ENCODE measurements at places on chromosomes 4 and X.

GRCh38 chrX:39377157-39377556, 575.9 kb downstream of the MID1IP1 start:
- no peak for DNase-seq

DNA sequence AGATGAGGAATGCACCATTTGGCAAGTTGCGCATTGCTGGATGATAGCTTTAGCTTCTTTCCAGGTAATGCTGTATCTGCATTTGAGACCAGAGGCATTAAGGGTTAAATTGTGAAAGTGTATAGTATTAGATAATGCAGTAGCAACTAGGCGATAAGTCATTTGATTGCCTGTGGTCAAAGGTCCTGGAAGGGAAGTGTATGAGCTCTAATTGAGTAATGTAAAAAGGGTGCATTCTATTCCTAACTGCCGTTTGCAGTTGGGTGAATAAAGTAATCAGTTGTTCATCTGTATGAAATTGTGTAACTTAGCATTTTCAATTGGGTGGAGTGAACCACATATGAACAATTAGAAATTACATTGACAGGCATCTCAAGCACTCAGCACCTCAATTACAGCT, 54.5 kb upstream of the WDR1 start:
- peak; percentile 27 for DNase-seq

DNA sequence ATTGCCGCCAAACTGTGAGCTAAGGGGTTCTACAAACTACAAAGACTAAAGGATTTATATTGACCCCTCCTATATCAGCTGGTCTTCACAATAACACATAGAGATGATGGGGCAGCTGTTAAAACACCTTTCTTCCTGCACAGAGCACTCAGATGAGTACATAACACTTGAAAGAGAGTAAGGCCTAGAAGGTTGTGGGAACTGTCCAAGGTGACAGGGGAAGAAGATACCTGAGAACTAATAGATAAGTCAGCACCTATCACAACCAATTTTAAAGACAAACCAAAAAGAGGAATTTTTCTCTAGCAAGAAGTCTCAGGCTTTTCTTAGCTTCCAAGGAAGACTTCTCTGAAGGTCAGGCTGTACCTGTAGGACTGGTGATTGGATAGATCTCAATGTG, 19.1 kb upstream of the CXCL6 start:
- DNase-seq, result no peak

- no peak for DNase-seq
Measured at GRCh38 chr4:148573296-148573695, 131.1 kb upstream of the NR3C2 start.

DNA sequence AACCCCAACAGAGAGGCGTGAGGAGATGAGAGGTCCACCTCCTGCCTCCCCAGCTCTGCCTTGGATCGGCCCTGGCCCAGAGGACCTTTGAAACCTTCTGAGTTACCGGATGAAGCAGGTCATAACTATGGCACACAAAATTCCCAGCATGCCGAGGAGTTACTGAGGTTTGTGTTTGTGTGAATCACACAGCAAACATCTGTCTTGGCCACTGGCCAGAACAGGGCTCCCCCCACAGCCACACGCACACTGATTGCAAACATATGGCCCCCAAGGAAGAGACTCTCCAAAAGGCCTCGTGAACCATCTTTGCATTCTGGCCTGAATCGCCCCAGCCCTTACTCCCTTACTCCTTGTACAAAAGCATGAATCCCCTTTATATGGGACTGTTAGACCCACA, 18.9 kb downstream of the RPS4X start:
- DNase-seq, result no peak

GRCh38 chr4:91064157-91064853, 937.1 kb downstream of the CCSER1 start:
- peak; percentile 6 for DNase-seq

GRCh38 chr4:83342476-83342875, 7.8 kb upstream of the HPSE start:
- DNase-seq, result peak; percentile 19

GRCh38 chrX:55253528-55253927, 11.2 kb downstream of the PAGE3 start:
- no peak for DNase-seq

- DNase-seq, result no peak
Measured at GRCh38 chr4:173436149-173436579, 37.2 kb upstream of the SCRG1 start.

DNA sequence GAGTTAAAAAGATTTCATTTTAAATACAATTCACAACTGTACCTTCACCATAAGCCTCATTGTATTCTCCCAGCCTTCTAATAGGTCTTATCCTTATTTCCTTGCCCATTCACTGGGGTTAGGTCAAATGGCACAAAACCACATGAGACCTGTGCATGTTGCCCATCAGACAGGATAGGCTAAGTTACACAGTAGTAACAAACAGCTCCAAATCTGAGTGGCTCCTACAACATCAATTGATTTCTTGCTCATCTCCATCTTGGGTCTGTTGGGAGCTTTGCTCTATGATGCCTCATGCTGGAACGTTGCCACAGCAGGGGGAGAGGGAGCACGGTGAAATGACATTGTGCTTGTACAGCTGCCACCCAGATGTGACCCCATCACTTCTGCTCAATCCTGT, 70.6 kb downstream of the DHX15 start:
- no peak for DNase-seq

- DNase-seq, result no peak
Measured at GRCh38 chr4:69025191-69025998, 70.9 kb upstream of the UGT2B7 start.

DNA sequence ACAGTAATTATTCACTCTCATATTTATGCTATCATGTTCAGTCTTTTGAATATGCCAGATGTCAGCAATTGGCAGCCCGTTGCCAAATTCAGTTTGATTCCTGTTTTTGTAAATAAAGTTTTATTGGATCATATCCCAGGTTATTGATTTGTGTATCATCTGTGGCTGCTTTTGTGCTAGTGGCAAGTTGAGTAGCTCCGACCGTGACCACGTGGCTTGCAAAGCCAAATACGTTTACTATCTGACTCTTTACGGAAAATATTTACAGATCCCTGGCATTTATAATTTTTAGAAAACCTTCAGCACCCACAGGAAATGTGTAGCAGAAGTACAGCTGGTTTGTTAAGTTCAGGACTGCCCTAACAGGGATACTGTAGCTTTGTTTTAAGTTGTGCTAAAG, 67.4 kb downstream of the VCX2 start:
- DNase-seq, result no peak

GRCh38 chr4:42570221-42570620, 86.7 kb downstream of the ATP8A1 start:
- no peak for DNase-seq

DNA sequence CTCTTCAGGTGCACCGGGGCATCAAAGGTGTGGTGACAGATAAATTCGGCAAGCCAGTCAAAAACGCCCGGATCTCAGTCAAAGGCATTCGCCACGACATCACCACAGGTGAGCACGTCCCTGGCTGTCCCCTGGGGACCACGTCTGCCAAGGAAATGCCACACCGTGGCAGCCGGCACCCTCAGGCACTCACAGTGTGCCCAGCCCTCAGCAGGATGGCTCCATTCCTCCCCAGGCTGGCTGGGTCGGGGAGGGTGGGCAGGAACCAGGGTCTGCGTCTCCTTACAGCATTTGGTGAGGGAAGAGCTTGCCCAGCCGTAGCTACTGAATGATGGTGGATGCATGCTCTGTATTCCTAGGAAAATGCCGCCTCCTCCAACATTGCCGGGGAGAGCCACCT, 25.9 kb downstream of the CPZ start:
- DNase-seq, result no peak

GRCh38 chr4:81509191-81509590, 37.5 kb upstream of the RASGEF1B start:
- peak; percentile 86 for DNase-seq

DNA sequence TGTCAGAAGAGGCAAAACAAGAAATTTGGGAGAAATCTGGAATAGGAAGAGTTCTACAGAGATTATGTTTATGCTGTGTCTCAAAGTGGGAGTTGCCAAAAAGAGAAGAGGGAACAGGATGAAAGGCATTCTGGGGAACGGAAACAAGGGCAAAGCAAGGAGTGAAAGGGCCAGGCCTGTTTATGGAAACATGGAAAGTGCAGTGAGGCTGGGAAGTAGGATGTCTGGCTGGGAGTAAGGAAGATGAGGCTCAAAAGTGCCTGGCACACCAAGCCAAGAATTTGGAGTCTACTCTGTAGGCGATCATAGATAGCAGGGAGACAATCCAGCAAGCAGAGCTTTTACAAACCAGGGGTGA, 1.8 kb upstream of the CUL4B start:
- no peak for DNase-seq

DNA sequence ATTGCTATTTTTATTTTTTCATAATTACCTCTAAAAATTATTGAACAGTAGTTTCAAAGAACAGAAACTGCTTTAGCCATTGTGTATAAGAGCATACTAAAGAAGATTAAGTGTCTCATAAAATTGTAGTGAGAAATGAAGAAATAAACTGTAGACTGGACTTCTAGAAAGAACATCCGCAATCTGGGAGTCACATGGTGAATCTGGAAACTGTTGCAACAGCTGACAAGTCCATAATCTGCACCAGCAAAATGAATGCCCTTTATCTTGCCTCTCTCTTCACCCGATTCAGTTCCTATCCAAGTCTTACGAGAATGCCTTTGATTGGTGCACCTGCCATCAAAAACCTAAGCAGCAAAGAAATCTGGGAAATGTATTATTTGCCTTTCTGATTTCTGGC, 312.9 kb downstream of the NAF1 start:
- no peak for DNase-seq

GRCh38 chr4:37648084-37648817, 37.9 kb downstream of the RELL1 start:
- DNase-seq, result peak; percentile 94

DNA sequence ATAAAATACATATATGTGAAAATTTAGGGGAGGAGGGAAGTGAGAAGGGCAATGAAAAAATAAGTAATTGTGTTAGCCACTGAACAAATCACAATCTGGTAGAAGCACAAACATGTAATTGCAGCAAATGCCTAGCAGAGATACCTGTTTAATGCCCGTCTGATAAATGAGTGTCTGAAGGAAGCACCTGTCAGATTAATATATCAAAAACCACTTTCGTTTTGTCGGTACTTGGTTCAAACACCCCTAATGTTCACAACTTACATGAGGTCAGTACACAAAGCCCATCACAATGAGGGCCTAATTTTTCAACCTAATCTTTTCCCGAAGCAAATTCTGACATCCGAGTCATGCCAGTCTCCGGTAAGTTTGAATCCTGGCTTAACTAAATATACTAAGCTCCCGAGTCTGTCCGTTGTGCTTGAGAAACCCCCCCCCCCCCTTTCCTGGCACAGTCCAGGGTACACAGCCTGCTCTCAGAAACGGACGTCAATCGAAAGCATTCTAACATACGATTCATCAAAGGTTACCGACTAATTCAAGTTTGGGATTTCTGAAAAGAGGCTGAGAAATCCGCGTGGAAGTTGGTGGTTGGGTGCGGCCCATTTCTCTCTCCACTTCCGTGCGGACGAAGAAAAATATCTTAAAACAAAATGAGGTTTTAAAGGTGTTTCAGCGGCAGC, 758 bp downstream of the SDAD1 start:
- DNase-seq, result no peak

DNA sequence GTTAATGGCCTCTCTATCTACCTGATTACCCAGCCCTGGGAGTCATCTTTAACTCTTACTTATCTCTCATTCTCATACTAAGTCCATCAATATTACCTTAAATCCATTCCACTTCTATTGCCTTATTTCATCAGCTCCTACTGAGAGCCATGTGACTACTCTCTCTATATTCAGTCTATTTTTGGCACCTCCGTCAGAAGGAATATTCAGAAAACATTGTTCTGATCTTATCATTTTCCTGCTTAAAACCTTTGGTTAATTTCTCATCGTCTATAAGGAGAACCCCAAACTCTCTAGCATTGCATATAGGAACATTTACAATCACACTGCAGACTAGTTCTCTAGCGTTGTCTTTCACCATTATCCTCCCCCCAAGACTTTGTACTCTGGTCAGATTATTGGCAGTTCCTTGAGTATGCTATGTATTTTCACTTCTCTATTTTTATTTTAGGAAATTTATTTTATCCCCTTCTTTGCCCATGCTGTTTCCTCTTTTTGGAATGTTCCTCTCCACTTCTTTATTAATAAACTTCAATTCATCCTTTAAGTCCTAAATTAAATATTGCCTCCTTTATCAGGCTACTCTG, 13.7 kb upstream of the AMMECR1 start:
- DNase-seq, result no peak

DNA sequence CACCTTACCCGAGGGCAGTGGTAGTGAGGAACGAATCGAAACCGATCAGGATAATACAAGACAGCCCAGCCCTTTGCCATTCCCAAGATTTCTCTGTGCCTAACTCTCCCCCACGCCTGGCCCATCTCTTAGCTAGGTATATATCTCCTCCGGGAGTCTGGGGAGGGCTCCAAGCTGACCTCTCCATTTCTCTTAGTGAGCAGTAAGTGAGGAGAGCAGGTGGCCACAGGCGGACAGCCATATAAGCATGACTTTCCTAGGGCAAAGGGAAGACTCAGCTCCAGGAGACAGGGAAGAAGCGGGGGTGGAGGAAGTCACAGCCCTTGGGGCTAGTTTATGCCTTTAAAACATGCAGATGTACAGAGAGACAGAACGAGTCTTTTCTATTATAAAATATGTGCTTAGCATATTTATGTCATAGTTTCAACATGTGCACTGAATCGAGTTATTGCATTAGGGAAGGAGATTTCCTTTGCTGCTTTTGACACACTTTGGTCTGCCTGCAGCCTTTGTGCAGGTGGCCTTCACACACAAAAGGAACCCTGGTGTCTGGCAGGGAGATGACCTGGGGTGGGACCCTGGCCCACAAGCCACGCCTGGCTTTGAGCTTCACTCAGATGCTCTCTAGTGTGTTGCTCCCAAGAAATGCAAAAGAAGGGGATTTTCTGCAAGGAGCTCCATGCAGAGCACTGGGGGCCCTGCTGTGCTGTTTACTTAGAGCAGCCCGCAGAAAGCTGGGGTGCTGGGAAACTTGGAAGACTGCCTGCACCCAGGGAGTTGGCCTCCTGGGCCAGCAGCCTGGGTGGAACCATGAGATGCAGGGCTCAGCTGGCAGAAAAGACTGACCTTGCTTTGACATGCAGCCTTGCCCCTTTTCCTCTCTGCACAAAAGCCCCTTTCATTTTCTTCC, 613.3 kb downstream of the BCOR start:
- DNase-seq, result no peak

DNA sequence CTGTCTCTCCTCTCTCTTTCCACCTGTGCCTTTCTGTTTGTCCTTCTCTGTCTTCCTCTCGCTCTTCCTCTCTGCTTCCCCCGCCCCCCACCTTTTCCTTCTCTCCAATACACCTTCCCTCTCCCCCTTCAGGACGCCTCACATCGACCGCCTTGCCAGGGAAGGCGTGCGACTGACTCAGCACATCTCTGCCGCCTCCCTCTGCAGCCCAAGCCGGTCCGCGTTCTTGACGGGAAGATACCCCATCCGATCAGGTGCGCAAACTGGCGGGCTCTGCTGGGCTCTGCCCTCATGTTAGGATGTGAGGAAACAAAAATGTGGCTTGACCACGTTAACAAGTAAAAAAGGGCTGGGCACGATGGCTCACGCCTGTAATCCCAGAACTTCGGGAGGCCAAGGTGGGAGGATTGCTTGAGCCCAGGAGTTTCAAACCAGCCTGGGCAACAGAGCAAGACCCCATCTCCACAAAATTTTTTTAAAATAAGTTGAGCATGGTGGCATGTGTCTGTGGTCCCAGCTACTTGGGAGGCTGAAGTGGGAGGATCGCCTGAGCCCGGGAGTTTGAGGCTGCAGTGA, 35.2 kb downstream of the ARSF start:
- DNase-seq, result no peak

All from inflammatory macrophage (primary cell).